ENCODE measurements at places on chromosomes 7 and 10.

- no peak for DNase-seq
Observed at GRCh38 chr7:88681682-88682081, 77.8 kb upstream of the ZNF804B start.

DNA sequence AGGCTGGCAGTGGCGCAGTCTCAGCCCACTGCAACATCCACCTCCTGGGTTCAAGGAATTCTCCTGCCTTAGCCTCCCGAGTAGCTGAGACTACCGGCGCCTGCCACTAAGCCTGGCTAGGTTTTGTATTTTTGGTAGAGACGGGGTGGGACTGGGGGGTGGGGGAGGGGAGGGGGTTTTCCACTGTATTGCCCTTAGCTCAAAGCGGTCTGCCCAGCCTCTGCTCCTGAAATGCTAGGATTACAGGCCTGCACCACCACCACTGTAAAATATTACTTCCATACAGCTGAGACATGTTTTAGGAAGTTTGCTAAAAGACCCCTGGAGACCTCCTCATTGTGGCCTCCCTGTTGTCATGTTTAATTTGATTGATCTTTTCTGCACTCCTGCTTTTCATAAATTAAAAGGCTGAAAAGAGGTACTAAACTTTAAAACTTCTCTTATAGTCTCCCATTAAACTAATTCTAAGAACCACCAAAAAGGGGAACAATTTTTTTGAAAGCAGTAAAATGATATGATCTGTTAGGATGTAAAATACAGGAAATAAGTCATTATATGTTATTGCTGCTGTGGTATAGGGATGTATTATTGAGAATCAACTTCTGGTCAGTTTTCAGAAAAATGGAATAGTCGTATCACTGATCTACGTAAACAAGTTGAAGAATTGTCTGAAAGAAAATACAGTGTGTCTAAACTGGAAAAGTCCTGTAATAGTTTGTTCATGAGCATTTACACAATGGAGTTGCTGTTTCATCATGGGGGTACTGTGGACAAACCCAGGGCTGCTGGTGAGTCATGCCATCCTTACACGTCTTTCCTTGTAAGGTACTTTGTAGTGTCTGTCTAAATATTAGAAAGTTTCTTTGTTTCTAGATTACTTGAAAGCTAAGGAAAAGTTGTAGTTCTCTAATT lies 72.9 kb upstream of the TMEM248 start:
- DNase-seq, result peak; percentile 75

- DNase-seq, result peak; percentile 6
Observed at GRCh38 chr7:129790136-129790535, 162.6 kb downstream of the UBE2H start.

- DNase-seq, result peak; percentile 94
Observed at GRCh38 chr10:33653584-33654367, 319.3 kb upstream of the NRP1 start.

GRCh38 chr10:86099542-86100334 lies 266.9 kb downstream of the GRID1 start:
- DNase-seq, result no peak

DNA sequence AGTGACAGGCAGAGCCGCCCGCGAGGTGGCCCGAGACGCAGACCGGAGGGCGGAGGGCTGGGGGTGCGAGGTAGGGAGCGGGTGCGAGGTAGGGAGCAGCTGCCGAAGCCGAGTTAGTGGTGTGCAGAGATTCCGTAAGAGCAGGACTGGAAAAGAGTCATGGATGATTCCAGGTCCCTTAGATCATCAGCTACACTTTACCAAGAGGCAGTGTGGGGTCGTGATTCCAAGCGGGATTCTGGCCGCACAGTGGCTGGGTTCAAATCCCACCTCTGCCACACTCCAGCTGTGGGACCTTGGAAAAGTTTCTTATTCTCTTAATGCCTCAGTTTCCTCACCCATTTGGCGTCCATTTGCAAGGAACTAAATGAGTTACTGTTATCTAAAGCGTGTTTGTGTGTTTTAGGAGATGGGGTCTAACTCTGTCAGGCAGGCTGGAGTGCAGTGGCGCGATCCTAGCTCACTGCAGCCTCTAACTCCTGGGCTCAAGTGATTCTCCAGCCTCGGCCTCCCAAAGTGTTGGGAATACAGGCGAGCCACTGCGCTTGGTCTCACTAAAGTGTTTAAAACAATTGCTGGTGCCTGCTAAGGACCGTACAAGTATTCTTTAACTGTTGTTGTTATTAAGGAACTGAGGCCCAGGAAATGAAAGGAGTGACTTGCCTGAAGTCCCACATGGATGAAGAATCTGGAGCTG lies 1.1 kb downstream of the NDUFB2 start:
- DNase-seq, result peak; percentile 53

- no peak for DNase-seq
Observed at GRCh38 chr7:25779002-25779546, 372.9 kb upstream of the NFE2L3 start.

DNA sequence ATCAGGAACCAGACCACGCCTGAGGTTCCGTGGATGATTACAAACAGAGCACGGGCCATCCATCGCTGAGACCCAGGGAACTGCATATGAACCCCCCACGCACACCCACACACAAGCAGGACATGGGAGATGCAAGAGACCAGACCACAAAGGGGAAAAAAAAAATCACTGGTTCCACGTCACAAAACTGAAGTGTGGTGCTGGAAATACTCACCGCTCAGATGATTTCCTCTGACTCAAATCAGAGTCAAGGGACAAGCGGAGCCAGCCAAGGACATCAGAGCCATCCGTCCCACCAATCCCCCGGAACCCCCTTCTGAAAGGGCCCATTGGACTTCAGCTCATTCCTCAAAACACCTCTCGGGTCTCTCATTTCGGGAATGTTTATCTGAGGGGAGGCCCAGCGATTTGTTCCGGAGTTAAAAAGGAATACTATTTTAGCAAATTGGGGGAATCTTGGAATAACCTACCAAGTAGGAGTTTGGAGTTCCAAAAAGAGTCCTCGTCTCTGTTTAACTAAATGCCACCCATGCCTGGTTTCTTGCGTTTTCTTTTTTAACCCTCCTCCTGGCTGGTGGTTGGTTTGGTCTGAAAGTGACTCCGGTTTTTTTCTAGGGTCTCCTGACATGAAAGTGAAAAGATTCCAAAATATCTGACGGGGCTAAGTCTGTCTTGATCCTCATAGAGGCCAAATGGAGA lies 15.0 kb downstream of the SNX8 start:
- peak; percentile 89 for DNase-seq

Data from astrocyte (in vitro differentiated cells and primary cell).